ENCODE measurements at places on chromosomes 2 and 18. TPM values are rescaled to one million over a fixed set of nuclear protein-coding genes. Genes with fewer than 3 reads are reported as not detected.

DNA sequence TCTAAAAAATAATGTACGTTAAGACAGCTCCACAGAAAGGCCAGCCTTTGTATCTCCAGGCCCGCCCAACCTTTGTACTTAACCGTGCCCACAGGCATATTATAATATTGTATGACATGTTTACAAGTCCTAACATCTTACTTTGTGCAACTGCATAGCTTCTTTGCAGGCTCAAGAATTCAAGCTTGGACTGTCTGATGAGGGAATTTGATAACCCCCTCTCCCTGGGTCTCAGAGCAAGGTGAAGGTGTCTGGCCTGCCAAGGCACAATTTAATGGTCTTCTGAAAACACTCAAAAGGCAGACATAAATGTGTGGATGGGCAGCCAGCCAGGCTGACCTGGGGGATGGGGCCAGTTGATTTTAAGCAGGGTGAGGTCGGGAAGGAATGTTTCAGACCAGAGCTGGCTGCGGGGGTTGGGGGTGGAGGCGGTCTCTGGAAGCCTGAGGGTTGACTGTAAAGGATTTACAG, 732.7 kb upstream of the FANCL start:
- DNase-seq, result peak; percentile 16

DNA sequence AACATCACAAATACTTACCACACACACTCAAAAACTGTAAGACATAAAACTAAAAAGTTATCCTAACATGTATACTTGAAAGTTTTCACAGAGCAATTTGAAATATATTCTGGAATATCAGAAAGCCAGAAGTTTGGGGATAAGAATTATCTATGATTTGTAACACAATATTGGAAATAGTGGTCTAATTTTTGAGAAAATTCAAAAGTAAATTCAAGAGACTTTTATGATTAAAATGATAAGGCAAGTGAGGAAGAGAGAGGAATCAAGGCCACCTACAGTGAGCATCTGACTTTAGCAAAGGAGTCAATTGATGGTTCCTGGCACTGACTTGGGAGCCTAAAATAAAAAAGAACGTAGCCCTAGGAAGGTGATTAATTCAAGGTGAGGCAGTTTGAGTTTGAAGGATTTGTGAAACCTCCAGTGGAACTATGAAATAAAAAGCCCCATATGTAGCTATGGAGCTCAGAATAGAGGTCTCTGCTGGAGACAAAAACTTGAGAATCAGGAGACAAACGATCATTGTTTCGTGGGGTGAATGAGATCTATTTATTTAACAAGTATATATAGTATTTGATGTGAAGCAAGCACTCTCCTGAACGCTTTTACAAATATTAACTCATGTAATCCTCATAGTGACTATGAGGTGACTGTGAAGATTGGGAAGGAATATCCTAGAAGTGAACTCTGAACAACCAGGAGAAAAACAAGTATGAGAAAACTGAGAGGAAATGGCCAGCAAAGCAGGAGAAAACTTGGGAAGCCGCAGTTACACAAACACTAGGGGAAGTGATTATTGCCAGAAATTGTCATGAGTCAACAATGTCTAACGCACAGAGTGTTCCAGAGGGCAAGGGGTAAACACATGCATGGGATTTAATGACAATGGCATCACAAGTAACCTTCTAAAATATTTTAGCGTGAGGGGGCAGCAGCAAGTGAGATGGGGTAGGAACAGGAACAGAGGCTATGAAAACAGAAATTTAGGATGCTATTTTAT, 12.8 kb downstream of the TFPI start:
- DNase-seq, result no peak

DNA sequence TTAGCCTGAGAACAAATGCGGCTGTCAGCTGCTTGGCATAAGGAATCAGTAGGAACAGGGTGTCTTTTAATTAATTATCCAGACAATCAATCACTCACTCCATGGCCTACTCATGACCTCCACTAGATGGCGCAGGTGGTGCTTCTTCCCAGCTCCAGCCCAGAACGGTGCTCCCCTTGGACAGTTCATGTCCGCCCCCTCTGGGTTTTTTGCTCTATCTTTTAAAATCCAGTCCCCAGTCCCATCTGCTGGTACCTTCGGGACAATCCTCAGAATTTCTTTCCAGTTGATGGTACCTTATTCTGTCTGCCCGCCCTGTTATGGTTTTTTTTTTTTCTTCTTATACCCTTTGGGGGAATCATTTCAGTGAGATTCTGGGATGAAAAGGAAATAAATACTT, 99.8 kb downstream of the CACNB4 start:
- DNase-seq, result peak; percentile 87

GRCh38 chr2:176085861-176086771, 2.4 kb upstream of the EVX2 start:
- DNase-seq, result peak; percentile 84

The NCOA1 gene
- 10.3 TPM for total RNA-seq

DNA sequence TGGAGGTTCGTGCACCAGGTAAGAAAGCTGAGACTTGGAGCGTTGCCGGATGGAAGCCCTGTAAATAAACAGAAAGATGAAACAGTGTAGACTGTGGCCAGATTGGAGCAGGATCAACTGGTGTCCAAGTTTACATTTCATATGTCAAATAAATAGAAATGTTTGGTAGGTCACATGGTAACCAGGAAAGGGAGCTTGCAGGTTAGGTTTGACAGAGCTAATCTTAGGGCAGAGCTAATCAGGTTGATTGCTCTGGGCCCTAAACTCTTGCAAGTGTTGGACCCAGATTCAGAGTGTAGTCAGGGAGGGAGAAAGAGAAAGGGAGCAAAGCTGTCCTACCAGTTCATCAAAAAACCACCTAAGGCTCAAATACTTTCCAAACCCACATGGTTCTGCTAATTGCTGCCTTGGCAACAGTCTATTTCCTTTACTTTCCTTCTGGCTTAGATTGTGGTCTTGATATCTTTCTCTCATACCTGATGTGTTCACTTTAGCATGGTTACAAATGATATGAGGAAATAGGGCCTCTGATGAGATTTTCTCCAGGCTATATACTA, 63.2 kb downstream of the G6PC2 start:
- no peak for DNase-seq

DNA sequence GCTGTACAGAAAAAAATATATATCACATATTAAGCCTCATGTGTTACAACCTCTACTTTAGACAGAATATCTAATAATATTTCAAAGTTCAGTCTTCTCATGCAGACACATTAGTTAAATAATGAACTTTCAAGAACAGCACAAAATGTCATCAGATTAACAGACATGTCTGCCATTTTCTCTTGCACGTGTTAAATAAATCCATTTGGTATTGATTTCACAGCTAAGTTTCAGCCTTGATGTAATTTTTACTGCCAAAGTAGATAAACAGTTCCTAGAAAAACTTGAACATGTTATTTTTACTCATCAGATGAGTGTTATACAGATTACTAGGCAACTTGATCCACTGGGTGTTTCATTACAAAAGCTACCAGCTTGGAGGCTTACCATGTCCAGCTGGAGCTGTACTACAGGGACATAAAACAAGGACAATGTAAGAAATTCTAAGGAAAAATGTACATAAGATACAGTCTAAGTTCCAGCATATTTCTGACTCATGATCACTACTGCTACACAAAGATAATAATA, 290.7 kb upstream of the DDX18 start:
- no peak for DNase-seq

DNA sequence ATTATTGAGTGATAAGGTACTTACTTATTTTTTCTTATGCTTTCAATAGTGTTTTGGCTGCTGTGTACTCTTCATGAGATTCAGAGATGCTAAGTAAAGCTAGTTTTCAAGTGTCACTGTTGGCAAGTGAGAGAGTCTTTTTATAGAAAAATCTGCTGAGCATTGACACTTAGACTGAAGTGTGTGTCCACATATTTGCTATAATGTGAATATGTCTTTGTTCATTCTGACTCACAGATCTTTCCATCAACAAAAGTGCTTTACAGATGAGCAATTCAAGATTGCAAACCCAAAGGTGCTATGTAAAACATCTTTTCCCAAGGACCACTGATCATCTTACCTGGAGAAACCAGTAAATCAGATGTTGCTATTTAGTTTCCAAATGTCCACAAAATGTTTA, 410.6 kb upstream of the FIGN start:
- DNase-seq, result no peak

DNA sequence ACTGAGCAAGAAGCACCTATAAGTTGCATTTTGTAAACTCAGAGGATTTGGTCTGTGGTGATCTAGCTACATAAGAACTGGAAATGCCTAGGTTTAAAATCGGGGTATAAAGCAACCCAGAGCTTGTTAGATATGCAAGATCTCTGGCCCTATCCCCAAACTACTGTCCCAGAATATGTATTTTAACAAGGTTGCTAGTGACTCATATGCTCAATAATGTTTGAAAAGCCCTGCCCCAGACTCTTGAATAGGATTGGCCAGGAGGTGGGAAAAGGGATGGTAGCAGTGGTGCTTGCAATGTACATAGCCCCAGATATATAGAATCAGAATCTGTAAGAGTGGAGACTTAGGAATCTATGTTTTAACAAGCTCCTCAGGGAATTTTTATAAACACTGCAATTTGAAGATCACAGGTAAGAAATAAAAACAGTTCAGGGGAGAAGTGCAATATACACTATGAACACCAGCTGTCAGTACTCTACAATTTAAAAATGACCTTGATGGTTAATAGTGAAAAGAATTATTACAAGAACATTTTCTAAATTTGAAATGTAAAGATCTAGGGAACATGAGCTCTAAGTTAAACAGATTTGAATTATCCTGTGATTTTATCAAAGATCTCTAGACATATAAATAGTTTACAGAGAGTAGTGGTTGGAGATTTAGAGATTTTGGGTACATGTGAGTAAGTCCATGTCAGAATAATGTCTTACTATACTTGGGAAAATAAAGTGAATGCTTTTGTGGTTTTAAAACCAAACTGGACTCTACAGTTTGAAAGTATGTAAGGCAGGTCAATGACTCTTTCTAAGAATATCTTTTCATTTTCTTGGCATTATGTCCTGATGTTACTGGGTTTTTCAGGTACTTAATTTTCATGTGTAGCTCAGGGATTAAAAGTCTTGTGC, 7.7 kb upstream of the MMADHC start:
- no peak for DNase-seq

The C2orf78 gene
- not detected for total RNA-seq

The SMPD4 gene
- total RNA-seq, result 68.8 TPM

DNA sequence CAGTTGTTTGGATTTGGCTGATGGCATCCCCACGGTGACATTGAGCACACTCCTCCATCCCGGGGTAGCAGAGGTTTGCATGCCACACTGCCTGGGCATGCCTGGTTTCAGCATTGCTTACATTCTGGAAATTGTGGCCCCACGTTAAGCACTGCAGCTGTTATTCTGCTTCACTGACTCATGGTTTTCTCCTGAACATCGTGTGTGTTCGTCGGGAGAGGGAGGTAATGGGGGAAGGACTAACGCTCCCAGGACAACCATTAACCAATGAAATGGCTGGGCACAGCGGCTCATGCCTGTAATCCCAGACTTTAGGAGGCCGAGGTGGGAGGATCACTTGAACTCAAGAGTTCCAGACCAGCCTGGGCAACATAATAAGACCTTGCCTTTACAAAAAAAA, 28.2 kb upstream of the YWHAQ start:
- DNase-seq, result no peak

DNA sequence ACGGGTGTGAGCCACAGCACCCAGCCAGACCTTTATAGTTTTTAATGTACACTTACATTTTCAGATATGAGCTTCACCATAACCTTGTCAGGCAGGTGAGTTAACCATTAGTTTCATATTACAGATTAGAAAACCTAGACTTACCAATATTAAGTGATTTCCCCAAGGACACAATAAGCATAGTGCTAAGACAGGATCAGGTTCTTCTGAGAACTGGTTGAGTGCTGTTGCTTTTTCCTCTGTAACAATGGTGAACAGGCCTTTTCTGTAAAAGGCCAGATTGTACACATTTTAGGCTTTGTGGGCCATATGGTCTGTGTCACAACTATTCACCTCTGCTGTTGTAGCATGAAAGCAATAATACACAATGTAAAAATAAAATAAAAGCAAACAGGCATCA, 332.0 kb downstream of the PIK3C3 start:
- no peak for DNase-seq

The LIMS3 gene
- total RNA-seq, result not detected

DNA sequence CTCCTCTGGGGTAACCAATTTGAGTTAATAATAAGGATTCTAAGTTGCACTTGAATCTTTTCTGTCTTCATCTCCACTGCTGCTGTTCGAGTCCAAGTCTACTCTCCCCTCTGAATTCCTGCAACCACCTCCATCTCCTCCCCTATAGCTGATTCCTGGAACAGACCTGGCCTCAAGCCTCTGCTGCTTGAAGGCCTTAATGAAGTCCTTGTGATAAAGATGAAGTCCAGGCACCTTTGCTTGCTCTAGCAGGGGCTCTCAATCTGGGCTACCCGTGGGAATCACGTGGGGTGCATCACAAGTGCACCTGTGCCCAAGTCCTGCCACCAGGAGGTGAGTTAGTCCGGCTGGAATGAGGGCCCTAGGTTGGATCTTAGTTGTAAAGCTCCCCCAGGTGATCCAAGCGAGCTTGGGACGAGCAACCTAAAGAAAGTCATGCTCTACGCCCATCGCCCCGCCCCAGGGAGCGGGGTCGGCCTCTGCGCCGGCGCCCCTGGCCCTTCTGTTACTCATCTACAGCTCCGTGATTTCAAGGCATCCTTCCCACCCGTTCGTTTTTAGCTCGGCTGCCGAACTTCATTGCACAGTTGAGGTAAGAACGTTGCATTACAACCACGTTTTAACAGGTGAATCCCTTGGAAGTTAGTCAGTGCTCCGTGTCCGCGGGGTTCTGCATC, 905 bp upstream of the IAH1 start:
- DNase-seq, result peak; percentile 80

GRCh38 chr18:25314151-25314837, 37.7 kb downstream of the ZNF521 start:
- no peak for DNase-seq

DNA sequence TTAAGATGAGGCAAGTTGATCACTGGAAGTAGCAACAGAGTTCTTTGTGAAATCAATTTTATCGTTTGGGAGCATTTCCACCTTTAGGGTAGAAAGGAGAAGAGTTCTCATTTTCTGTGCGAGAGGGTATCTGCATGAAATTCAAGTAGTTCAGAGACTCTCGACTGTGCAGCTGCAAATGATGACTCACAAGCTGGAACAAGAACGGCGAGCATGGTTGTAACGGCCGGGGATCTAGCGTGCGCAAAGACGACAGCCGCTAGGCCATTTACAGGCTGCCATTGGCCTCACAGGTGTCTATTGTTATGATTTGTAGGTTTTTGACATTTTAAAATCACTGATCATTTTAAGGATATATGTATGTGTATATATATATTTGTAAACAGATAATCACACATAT, 5.2 kb downstream of the KLHL29 start:
- DNase-seq, result no peak

All from H7 (cell line).